ENCODE measurements at places on chromosomes 6 and 20.

GRCh38 chr20:48502016-48502415, 325.8 kb downstream of the PREX1 start:
- no peak for DNase-seq

GRCh38 chr6:41785254-41785653, 2.2 kb upstream of the TOMM6 start:
- DNase-seq: no peak

GRCh38 chr6:128517124-128517523, 3.3 kb downstream of the PTPRK start:
- no peak for DNase-seq

DNA sequence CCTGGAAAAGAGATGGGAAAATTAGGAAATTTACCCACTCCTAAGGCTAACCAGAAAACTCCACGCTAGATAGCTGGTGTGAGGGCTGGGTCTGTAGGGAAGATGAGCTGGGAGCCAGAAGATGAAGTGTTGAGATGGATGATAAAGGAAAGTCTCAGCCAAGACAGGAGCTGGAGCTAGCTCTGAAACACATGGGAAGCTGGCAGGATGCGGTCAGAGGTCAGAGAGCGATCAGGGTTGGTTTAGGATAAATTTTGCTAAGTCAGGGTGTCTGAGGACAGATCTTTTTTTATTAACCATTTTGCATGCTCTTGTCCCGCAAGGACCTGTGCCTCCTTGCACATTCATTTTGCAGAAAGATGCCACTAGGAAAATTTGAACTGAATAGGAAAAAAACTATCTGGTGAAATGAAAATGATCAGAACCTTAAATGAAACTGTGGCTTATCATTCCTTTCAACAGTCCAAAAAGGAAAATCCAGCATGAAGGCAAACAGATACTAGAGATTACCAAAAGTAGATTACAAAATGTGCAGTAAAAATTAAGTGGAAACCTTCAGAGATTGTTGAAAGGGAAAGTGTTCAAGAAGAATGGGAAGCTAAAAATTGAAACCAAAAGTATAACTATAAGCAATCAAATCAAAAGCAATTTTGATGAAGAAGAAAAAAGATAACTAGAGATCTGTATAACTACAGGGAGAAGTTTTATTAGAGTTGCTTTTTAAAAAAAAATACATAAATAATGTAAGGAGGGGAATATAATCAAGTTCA, 10.7 kb upstream of the EDN1 start:
- DNase-seq: no peak

GRCh38 chr6:7787137-7787608, 61.3 kb downstream of the BMP6 start:
- DNase-seq: no peak

DNA sequence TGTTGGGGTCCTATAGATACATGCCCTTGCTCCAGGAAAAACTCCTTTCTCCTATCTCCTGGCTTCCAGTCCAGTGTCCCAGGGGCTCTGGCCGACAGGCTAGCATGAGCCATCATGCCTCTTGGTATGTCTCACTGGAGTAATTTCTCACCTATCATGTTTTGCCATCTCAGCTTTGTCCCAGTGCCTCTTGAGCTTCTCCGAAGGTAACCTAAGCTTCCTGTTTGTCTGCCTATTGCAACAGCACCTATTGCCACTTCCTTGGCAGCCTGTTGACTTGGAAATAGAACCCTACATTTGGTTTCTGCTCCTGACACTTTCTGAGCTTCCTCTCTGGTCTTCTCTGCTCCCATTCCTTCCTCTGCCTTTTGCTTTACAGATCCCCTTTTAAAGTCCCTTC, 197.7 kb downstream of the KCNQ5 start:
- no peak for DNase-seq

GRCh38 chr6:88665131-88665530, 298.3 kb downstream of the RNGTT start:
- no peak for DNase-seq

DNA sequence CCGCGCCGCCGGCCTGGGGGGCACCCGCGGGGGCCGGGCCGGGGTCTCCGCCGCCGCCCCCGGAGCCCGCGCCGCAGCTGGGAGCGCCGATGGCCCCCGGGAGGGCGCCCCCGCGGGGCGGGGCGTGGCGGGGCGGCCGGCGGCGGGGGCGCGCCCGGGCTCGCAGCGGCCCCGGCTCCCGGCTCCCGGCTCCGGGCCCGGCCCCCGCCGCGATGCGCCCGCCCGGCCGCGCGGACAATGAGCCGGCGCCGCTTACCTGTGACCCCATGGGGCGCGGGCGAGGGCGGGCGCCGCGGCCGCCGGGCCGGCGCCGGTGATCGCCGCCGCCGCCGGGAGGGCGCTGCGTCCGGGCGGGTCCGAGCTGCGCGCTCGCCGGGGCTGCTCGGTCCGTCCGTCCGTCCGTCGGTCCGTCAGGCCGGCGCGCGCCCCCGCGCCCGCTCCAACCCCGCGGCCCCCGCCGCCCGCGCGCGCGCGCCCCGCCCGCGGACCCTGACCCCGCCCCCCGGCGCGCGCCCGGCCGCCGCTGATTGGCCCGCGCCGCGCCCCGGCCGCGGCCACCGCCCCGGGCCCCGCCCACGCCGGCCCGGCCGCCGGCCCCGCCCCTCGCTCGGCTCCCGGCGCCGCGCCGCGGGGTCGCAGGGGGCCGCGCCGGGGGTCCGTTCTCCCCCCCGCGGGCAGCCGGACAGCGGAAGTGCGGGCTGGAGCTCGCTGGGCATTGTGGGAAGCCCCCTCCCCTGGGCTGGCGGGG, at the start of gene ZBTB46:
Gene ZBTB46 (minus strand): TSS at position 424 of the 748 bp plus-strand sequence. CDS start 40,507 bp downstream, outside the sequence.
- DNase-seq: peak; percentile 36

- DNase-seq: no peak
Measured at GRCh38 chr6:159099961-159100360, 55.2 kb upstream of the TAGAP start.

DNA sequence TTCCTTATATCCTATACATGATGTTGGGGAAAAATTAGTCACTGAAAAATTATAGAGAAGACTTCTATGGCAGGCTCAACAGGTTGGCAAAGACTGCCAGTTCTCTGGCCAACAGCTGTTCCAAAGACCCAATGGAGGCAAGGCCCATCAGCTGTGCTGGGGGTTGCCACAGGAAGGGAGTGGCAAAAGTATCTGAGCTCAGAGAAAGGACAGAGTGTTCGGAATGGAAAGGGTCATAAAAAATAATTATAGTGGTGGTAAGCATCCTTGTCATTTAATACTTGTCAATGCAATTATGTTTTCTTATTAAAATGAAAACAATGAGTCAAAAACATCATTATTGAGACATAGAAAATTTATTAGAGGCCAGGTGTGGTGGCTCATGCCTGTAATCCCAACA, 36.1 kb downstream of the FASTKD5 start:
- no peak for DNase-seq

DNA sequence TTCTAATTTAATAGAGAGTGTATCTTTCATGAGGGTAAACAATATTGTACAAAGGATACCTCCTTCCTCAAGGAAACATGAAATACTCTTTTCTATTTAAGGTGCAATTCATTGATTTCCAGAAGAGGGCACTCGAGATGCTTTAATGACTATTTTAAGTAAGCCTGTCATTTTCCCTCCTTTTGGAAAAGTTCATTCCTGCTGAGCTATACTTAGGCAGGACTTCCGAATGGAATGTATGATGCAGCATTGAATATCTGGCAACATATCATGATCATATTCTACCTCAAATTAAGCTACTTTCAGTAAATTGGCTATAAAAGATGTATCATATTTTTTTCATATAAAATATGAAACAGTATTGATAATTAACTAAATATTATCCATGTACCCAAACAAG, 5.0 kb downstream of the DST start:
- DNase-seq: peak; percentile 45

DNA sequence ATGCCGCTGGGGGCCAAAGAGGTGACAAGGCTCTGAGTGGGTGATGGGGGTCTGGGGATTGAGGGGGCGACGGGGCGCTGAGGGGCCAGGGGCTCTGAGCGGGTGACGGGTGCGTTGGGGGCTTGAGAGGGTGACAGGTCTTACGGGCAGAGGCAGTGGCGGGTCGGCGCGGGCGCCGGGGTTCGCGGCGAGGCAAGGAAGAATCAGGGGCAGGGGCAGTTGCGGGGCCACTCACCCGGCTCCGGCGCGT, 146 bp downstream of the ZNFX1 start:
- no peak for DNase-seq

- DNase-seq: no peak
Measured at GRCh38 chr6:138504764-138505689, 5.7 kb upstream of the NHSL1 start.

DNA sequence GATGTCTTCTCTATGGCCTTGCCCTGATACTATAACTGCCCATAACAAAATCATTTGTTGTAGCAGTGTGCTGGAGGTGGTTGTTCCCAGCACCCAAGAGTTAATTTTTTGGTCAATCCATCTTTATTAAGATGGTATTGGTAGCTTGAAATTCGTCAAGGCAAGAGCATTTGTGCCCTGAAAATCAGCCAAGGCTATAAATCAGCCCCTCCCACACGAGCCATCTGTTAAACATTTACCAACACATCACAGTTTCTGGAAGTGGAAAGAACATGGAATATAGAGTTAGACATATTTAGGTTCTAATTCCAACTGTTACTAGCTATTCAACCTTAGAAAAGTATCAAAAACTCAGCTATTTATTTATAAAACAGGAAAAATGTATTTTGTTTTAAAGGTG, 888.4 kb upstream of the GJE1 start:
- no peak for DNase-seq

DNA sequence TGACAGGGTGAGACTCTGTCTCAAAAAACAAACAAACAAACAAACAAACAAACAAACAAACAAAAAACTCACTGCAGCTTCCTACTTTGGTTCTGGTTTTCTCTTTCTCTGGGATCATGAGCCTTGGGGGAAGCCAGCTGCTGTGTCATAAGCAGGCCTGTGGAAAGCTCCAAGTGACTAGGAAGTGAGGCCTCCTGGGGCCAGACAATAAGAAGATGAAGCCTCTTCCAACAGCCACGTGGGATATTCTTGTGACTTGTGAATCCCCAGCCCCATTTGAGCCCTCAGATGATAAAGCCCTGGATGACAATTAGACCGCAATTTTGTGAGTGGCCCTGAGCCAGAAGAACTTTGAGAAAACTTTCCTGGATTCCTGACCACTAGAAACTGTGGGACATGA, 11.4 kb downstream of the HLA-A start:
- no peak for DNase-seq

- no peak for DNase-seq
Measured at GRCh38 chr6:147207837-147208754, 3.9 kb downstream of the STXBP5 start.

GRCh38 chr6:113651120-113651519, 206.0 kb upstream of the MARCKS start:
- no peak for DNase-seq

GRCh38 chr6:163956571-163957407, 542.3 kb downstream of the QKI start:
- DNase-seq: peak; percentile 87

GRCh38 chr6:81767163-81767891, 14.8 kb upstream of the TENT5A start:
- DNase-seq: no peak

- DNase-seq: peak; percentile 69
Measured at GRCh38 chr20:20824924-20825584, 112.6 kb upstream of the RALGAPA2 start.

DNA sequence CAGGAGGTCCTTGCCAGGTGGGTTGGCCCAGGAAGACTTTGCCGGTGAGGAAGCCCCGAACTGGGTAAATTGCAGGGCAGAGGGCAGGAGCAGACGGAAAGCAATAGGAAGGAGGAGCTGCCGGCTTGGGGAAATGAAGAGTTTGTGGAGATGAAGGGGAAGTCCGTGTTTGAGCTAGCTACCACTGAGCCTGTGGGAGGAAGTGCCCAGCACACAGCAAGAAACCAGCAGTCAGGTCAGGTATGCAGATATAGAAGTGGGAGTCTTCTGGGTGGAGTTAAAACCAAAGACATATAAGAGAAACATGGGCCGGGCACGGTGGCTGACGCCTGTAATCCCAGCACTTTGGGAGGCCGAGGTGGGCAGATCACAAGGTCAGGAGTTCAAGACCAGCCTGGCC, 34.7 kb downstream of the CD24 start:
- DNase-seq: no peak

DNA sequence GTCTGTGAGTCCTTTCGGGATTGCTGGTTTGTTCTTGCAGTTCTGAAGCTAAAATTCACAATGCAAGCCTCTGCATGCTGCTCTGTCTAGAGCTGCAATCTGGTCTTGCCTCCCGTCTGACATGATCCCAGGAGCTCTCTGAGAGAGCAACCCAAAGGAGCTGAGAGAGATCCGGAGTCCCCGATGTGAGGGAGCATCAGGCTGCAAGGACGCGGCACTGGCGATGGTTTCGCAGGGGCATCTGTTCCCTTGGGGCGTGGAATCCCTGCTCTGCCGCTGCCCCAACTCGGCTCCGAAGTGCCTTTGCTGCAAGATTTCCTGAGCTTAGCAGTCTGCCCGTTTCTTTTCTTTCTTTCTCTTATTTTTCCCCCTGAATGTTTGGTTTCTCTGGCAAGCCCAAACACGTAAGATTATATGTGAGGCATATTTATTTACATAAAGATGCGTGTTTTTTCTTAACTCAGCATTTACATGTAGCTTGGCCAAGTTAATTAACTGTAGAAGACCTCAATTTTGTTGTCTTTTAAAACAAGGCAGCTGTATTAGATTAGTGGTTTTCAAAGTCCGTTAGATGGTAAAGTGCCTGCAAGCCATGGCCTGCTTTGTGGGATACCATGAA, 873.0 kb downstream of the KIF16B start:
- no peak for DNase-seq

GRCh38 chr20:926670-927069, 10.5 kb upstream of the ANGPT4 start:
- DNase-seq: no peak

Data from NAMALWA (cell line).